ENCODE measurements at places on chromosomes 1 and 21. TPM values are rescaled to one million over a fixed set of nuclear protein-coding genes. Genes with fewer than 3 reads are reported as not detected.

The EPS15 gene
- total RNA-seq = 99.9 TPM

The SLC30A2 gene
- total RNA-seq = not detected

The ITLN2 gene
- total RNA-seq = not detected

The PRKAB2 gene
- total RNA-seq = 5.6 TPM

The ISG15 gene
- total RNA-seq = 122 TPM

The SNX7 gene
- total RNA-seq = 37.9 TPM

The KLHDC7A gene
- 0.17 TPM for total RNA-seq

The TAL1 gene
- total RNA-seq = 84.5 TPM

The PHC2 gene
- total RNA-seq = 144 TPM

The CD101 gene
- total RNA-seq = 0.17 TPM

Data from dermis blood vessel endothelial cell (primary cell).